GM19239 (cell line): ENCODE measurements at places on chromosomes 5 and 9.

DNA sequence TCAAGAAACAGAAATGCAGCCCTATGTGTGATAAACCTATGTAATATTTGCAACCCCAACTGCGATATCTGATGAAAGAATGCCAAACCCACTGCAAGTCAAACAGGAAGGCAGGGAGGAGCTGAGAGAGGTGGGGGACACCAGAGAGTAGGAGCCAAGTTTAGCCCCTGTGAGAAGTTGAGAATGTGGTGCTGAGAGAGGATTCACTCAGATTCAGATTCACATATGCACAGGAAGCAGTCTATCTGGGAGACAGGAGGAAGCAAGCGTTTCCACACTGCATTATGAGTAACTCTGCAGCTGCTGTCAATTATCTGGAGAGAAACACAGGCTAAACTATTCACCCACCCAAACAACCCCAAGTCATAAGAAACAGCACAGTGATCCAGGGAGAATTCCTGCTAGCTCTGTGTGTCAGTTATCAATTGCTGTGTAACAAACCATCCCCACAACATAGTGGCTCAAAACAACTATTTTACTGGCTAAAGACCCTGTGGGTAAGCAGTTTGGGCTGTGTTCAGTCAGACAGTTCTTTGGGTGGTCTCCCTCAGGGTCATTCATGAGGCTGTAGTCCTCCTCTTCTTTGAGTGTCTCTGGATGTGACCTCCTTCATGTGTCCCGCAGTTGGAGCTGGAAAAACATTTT is 161.9 kb upstream of the RAI14 start:
- DNase-seq = no peak

GRCh38 chr9:121949364-121949763 is 143.7 kb downstream of the TTLL11 start:
- DNase-seq = no peak

- no peak for DNase-seq
Measured at GRCh38 chr9:347667-348292, 133.1 kb downstream of the DOCK8 start.

- no peak for DNase-seq
Measured at GRCh38 chr5:57441557-57441956, 41.1 kb downstream of the ACTBL2 start.

- no peak for DNase-seq
Measured at GRCh38 chr9:124257070-124257843, 492 bp upstream of the NEK6 start.

DNA sequence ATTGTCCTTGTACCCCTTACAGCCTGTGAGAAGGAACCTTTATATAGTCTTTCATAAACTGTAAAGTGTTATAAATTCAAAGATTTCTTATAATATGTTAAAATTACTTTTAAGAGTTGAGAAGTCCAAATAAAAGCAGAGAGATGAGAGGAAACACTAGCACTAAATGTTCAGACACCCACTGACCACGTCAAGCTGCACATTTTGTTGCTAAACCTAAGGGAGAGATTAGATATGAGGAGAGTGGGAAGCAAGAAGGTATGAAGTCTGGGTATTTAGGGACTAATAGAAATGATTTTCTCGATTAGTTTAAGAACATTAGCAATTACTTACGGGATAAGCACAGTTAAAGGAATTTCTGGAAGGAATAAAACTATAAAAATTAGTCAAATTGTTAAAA is 506.9 kb downstream of the RAB3C start:
- no peak for DNase-seq

- DNase-seq = no peak
Measured at GRCh38 chr9:32705059-32705458, 69.6 kb upstream of the TAF1L start.

- no peak for DNase-seq
Measured at GRCh38 chr5:116472274-116472673, 102.3 kb downstream of the SEMA6A start.

GRCh38 chr5:132295505-132296411 is 1.6 kb downstream of the SLC22A4 start:
- DNase-seq = no peak

DNA sequence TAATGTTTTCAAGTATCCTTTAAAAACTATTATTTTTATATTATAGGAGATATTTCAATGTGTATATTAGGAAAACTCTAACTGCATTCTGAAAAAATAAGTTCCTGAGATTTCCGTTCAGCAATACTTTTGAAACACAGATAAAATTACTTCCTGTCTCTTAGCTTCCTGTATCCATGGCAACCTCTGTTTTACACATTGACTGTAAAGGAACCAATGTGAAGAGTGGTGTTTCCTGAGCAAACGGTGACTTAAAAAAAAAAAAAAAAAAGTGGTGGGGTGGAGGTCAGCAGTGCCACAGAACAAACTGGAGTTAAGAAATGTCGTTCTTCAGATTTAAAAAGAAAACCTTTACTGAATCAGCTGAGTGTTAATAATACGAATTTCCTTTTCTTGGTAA is at the start of gene LRRC70:
LRRC70 (plus strand) TSS at position 280 of the 400 bp plus-strand sequence. CDS start 620 bp downstream, outside the sequence.
- peak; percentile 15 for DNase-seq

DNA sequence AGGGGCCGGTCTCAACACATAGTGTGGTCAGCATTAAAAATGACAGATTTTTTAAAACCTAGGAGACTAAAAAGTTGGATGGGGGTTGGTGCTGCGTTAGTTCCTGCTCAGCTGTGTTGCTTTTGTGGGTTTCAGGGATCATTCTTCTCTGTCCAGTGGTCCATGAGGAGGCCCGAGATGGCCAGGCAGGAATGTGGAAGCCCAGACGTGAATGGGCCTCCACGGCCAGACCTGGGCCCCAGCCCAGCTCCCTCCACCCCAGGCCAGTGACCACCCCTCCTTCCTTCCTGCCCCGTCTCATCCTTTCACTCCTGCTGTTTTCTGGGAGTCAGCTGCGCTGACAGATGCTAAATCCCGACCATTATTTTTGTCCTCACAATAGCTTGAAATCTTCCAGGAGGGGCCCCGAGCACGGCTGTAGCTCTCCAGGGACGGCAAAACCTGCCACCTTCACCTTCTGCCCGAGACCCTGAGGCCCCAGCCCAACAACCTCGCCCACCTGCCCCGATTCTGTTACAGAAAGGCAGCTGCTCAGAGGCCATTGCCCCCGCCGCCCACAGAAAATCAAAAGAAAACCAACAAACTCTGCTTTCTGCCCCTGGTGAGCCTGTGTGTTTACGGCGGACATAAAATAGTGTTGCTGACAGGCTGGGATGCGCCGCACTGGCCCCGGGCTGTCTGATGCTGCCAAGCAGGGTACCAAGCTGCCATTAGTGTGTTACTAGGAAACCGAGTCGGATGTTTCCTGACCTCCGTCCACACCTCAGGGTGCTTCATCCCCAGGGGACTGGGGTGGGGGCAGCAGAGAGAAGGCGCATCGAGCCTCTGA is 83.7 kb upstream of the SARDH start:
- peak; percentile 58 for DNase-seq

DNA sequence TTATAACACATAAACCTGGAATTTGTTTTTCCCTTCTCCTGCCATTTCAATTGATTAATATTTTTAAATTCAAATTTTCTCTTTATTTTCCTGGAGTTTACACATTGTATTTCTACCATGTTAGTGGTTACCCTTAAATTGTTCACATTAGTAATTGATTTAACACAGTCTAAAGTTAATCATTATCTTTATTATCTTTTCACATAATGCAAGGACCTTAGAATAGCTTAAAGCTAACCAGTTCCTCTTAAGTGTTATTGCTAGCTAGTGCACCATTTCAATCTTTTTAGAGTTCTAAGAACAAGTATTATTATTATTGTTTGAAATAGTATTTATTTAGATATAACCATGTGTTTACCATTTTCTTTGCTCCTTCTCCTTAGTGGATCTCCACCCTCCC is 251.2 kb upstream of the FBXL7 start:
- no peak for DNase-seq

DNA sequence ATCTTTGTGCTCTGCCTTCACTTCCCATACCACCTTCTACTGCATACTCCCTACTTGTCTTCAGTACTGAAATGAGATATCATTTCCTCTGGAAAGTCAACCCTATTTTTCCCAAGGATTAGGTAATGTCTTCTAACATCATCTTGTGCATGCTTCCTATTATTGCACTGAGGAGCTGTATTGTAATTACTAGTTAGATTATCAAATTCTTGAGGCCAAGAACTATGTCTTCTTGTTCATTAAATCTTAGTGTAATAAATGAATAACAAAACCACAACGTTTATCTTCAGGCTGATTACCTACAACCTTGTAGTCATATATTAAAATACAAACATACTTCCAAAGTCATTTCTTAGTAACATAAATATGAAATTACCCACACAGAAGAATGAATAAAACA is 87.9 kb upstream of the POU5F2 start:
- DNase-seq = no peak

DNA sequence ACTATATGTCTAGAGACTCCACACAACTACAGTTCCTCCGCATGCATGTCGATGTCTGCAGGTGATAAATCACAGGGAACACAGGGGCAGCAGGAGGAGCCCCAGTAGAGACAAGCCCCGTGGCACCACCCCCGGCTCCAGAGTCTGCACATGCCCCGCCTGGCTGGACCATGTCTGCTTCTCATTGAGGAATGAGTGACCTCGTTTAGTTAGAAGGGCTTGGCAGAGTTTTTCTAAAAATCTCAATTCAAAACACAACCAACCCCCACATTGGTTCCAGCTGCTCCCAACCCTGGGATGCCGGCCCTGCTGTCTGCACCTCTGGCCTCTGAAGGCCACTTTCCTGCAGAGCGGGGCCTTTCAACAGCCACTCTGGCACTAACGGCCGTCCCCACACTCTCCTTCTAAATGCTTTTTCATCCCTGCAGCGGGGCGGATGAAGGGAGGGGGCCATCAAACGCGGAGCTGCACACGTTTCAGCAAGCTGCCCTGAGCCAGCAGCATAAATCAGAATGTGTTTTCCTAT is 106.3 kb downstream of the ROR2 start:
- no peak for DNase-seq

DNA sequence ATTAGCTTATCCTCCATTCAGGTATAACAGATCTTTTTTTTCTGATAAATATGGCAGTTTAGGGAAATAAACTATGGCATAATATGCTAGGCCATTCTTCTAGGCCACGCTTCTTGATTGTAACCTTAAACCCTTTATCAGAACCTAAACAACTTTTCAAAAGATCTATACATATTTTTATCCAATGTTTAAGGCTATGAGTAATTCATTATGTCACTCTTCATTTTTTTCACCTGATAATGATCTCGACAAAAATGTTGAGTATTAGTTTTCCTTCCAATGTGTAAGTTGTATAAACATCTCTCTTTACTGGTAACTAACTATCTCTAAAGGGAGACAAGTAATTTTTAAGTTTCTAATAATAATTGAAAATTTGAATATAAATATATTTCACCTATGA is 2.4 kb upstream of the PCDHB4 start:
- DNase-seq = no peak

GRCh38 chr9:107539427-107540163 is 50.0 kb upstream of the KLF4 start:
- DNase-seq = no peak

GRCh38 chr5:8355981-8356380 is 487.0 kb downstream of the MTRR start:
- DNase-seq = no peak

- DNase-seq = peak; percentile 7
Measured at GRCh38 chr5:54234304-54234933, 76.0 kb downstream of the ARL15 start.

DNA sequence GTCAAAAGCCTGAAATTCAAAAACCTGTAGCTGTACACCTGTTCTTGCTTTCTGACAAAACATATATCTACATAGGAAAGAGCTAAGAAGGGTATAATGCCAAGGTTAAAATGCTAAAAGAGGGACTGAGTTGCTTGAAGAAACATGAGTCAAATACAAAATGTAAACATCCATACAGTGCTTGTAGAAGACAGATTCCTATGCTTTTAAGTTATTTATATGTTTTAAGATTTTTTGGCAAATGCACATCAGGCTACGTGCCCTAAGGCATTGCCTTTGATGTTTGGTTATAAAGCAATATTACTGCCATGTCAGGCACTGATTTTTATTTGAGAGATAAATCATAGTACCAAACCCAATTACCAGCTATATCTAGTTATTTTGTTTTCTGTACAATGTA is 269.0 kb downstream of the EDIL3 start:
- no peak for DNase-seq

DNA sequence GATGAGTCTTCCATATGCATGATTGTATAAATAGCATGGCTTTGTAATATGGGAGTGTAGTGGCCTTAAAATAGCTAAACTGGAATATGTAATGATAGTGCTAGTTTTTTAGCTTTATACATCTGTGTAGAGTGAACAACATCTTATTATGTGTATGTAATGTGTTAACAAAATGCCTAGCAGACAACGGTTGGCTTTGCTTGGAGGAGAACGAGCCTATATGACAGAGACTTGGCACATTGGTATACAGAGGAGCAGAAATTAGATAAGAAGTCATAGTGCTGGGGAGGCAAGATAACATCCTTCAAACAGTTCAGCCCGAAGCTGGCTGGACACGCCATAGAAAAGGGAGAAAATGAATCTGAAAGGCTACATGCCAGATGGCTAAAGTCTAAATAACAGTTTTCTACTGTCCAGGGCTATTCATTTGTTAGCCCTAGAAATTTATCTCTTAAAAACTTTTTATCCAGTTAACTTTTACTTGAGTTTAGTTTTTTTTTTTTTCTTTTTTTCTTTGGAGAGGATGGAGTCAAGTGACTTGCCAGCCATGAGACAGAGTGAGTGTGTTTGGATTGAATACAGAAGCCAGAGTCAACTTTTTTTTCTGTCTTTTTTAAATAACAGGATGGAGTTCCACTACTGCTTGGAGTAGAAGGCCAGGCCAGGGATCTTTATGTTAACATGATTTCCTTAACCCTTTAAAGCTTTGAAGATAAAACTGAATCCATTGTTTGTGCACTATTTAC is 214.4 kb upstream of the ACTBL2 start:
- DNase-seq = no peak

DNA sequence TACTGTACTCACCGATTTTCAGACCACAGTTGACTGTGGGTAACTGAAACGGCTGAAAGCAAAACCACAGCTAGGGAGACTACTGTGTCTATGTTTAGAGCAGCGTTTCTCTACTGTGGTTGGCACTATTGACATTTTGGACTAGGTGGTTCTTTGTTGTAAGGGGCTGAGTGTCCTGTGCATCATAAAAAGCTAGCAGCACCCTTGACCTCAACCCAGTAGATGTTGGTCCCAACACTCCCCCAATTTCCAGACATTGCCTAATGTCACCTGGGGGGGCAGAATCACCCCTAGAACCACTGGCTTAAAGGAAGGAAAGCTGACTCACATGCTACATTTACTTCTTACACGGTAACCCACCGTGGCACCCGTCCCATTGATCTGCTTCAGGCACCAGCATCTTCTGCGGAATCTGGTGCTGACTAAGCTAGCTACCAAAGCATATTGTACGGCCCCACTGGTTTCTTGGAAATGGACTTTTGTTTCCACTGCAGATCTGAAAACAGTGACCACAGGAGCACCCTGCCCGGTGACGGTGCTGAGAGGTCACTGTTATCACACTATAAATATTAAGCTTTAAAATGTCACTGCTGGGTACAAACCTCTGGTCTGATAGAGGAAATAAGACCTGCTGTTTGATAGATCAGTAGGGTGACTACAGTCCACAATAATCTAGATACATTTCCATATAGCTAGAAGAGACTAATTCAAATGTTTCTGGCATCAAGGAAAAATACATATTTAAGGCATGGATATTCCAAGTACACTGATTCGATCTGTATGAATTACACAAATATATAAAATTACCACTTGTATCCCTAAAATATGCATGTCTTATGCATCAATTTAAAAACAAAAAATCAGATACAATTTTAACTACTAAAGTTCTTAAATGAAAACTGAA is 151.4 kb downstream of the HSD17B3 start:
- DNase-seq = no peak
